ENCODE measurements at places on chromosomes 16 and 17.
A peak's percentile ranks its signal among the peaks of the same experiment; 100 is the strongest.

GRCh38 chr16:79587296-79587695, 13.2 kb downstream of the MAF start:
- DNase-seq = no peak

GRCh38 chr16:55728797-55729196, 73.0 kb downstream of the SLC6A2 start:
- DNase-seq = no peak

DNA sequence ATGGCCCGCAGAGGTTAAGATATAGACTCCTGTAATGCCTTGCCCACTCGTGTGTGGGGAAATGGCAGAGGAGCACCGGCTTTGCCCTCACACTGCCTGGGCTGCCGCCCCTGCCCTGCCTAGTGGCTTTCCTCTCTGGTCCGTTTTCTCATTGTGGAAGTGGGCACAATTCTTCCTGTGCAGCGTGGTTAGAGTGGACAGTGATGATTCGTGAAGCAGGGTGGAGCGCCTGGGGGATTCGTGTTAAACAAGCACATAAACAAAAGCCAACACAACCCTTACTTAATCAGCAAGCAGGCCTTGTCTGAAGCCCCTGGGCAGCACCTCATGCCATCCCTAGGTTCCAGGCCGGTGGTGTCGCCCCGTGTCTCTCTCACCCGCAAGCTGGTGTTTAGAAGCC, 269.7 kb downstream of the SEC14L1 start:
- DNase-seq = no peak

- DNase-seq = no peak
These were observed 123.8 kb downstream of the SMG6 start for GRCh38 chr17:2179615-2180295.

DNA sequence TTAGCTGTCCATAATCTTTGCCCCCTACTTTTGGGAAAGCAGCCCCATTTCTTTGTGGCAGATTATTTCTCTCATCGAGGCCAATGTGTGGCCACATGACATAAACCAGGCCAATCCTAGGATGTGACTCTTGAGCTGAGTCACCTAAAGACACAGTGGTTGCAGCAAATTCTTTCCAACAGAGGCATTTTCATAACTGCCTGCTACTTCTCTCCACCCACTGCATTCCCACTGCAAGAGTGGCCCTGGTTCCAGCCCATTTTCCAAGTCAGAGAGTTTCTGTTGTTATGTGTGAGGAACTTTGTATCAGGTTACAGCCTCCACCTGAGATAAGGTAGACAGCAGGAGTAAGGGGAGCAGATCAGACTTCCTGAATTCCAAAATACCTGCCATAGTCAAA, 195.2 kb downstream of the RGS9 start:
- DNase-seq = no peak

GRCh38 chr16:22318690-22319358, 21.6 kb downstream of the POLR3E start:
- DNase-seq = peak; percentile 80

- DNase-seq = no peak
These were observed 54.6 kb downstream of the ABR start for GRCh38 chr17:1124896-1125787.

DNA sequence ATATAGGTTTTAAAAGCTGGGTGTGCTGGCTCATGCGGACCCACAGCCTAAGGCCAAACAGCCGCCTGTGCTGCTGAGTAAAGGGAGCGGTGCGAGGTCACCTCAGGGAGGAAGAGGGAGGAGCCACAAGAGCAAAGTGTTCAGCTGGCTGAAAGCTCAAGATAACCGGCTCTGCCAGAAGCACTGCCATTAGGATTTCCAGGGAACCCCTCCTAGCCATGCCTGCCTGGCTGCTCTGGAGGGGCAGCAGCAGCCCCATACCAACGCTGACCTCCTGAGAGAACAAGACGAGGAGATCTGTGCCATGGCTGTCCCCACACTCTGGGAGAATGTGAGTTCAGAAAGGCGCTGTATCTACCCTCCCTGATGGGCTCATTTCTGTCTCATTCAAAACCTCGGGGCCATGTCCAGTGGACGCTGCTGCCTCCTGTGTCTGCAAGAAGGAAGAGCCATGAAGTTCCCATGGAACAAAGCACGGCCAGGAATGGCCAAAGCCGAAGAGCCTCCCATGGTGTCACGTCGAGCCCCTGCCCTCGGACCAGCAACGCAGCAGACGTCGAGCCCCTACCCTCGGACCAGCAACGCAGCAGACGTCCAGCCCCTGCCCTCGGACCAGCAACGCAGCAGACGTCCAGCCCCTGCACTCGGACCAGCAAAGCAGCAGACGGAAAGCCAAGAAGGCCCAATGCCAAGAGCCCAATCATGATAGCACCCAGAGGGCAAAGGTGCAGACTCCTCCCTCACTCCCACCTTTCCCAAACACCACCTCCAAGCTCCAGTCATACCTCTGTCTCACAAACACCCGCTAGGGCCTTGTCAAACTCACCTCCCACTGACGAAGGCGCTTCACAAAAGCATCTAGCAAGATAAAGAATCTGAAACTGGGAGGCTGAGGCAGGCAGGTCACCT, 107.0 kb downstream of the ANKRD11 start:
- DNase-seq = peak; percentile 35

DNA sequence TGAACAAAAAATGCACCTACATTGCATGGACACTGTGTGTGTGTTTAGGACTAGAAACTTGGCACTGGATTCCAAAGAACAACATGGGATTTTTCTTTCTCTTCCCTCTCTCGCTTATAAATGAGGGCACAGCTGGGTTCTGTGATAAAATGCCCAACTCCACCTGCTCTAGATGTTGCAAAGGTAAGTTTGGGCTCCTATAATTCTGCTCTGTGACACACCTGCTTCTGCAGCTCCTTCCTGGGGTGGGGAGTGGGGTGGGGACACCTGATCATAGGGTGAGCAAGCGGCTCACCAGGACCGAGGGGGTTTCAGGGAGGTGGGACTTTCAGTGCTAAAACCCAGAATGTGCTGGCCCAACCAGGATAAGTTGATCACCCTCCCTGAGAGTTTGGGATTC, 104.3 kb downstream of the AXIN2 start:
- no peak for DNase-seq

DNA sequence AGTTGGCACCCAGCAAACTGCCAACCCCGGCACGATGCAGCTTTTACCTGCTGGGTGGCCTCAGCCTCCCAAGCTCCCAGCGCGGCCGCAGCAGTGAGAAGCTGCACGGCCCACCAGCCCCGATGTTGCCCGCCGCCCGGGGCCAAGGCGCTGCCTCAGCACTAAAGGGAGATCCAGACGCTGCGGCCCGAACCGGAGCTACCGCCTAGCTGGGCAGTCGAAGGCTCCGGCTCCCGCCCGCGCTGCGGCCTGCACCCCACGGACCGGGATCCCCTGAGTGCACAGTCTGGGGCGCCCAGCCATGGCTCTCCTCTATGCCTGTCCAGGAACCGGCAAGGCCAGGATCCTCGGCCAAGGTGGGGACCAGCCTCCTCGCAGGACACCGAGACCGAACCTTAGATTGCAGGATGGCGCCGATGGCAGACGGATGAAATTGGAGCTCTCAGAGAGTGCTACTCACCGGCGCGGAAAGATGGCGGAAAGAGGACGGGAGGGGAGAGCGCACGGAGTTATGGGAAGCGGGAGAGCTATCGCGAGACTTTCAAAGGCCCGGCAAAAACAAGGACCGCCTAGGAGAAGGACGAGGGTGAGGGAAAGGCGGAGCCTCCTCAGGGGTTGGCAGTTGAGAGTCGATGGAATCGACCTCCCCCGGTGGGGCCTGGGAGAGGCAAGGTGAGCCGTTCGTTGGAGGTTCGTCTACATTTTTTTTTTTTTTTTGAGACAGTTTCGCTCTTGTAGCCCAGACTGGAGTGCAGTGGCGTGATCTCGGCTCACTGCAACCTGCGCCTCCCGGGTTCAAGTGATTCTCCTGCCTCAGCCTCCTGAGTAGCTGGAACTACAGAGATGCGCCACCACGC, at the start of gene RPS15A:
Gene RPS15A (minus strand): TSS at position 485 of the 857 bp plus-strand sequence. CDS start 1,221 bp downstream, outside the sequence.
- peak; percentile 93 for DNase-seq

DNA sequence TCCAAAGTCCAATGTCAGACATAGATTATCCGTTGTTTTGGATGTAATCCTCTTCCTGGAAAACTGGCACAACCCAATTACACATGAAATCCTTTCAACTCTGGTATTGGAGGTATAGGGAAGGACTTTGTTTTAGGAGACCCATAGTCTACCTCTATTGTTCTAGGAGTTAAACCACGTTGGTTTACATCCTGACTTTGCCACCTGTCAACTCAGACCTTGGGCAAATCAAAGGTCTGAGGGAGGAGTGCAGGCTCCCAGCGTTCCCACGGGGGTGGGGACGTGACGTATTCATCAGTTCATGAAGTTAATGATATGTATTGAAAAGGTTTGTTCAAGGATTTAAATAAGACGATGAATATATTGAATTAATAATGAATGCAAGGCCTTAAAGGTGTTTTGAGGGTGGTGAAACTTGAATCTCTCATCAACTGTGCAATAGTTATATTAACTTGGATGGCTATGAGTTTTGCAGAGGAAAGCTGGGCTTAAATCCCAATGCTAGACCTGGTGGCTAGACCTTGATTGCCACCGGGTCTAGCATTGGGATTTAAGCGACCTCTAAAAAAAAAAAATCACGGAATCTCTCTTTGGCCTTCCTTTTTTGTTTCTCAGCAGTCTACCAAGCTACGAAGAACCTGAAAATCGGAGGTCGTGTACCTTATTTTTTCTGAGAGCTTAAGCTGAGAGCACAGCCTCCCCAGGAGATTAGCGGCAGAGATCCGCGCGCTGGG, 744 bp upstream of the NF1 start:
- no peak for DNase-seq

GRCh38 chr17:67063141-67063540, 18.8 kb downstream of the CACNG1 start:
- no peak for DNase-seq

- DNase-seq = no peak
These were observed 687 bp upstream of the NARF start for GRCh38 chr17:82457929-82458178.

- DNase-seq = no peak
These were observed 61.8 kb downstream of the SMG6 start for GRCh38 chr17:2241823-2242222.

DNA sequence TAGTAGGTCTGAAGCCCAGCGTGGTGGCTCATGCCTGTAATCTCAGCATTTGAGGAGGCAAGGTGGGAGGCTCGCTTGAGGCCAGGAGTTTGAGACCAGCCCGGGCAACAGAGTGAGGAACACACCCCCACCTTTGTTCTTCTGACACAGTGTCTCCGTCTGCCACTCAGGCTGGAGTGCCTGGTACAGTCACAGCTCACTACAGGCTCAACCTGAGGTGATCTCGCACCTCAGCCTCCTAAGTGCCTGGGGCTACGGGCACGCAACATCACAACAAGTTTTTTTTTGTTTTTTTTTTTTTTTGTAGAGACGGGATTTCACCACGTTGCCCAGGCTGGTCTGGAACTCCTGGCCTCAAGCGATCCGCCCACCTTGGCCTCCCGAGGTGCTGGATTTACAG, 6.7 kb upstream of the TLCD3A start:
- DNase-seq = no peak

GRCh38 chr16:55391760-55392375, 67.9 kb downstream of the IRX6 start:
- no peak for DNase-seq

- no peak for DNase-seq
These were observed 2.4 kb downstream of the RUNDC3A start for GRCh38 chr17:44310609-44311376.

- no peak for DNase-seq
These were observed 255.6 kb downstream of the HS3ST3A1 start for GRCh38 chr17:13346081-13346533.

- no peak for DNase-seq
These were observed 126.1 kb downstream of the PITPNC1 start for GRCh38 chr17:67503184-67503583.

DNA sequence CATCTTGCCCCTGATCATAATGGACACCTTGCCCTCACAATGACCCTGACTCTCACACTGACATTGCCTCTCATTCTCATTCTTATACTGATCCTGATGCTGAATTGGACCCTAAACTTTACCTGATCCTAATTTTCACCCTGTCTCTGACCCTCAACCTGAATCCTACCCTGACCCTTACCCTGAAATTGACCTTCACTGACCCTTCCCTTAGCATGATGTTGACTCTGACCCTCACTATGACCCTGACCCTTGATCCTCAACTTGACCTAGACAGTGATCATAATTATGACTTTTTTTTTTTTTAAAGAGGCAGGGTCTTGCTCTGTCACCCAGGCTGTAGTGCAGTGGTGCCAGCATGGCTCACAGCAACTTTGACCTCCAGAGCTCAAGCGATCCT, 3.4 kb downstream of the AHSP start:
- no peak for DNase-seq

DNA sequence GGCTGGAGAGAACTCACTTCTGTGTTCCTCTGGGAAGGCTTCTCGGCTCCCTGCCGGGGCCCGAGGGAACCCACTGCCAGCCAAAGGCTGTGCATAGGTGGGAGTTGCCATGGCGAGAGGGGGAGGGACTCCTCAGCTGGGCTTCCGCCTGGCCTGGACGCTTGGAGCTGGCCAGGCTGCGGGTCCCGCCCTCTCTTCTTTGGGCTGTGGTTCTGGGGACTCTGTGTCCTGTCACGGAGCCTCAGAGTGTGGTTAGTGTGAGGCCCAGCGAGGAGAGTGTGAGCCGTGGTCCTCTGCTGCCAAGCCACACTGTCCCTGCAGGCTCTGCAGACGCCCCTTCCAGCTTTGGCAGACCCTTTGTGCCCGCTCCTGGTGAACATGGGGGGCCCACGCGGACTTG, 123.1 kb downstream of the OR1D5 start:
- no peak for DNase-seq

DNA sequence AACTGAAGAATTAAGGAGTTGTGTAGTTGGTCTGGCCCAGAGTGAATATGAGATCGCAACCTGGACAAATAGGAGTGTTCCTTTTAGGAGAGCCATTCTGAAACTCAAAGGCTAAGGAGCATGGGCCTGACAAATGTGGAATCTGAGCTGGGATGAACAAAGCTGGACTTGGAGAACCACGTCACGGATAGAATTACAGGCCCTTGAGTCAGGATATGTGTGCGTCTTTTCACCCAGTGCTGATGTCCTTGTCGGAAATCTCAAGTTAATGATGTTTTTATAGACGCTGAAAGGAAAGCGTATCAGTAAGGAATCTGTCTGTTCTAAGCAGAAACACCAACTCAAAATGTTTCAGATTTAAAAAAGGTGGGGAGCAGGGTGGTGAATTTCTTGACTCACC, 173.8 kb upstream of the ZKSCAN2 start:
- DNase-seq = no peak

GRCh38 chr17:8851600-8851999, 15.9 kb downstream of the PIK3R6 start:
- DNase-seq = no peak
